ENCODE measurements at places on chromosomes 5 and 9. TPM values are rescaled to one million over a fixed set of nuclear protein-coding genes. Genes with fewer than 3 reads are reported as not detected.

TPPP gene
- under 0.01 TPM for total RNA-seq

MUSK gene
- not detected for total RNA-seq

NR2F1 gene
- 68.3 TPM for total RNA-seq

DND1 gene
- not detected for total RNA-seq

TAS2R1 gene
- total RNA-seq, result 0.32 TPM

PCDHGB5 gene
- 25.0 TPM for total RNA-seq

LCN1 gene
- not detected for total RNA-seq

HMHB1 gene
- not detected for total RNA-seq

PCA3 gene
- not detected for total RNA-seq

DBH gene
- total RNA-seq, result not detected

TAF11L10 gene
- not detected for total RNA-seq

LCN15 gene
- total RNA-seq, result not detected

TXNDC8 gene
- total RNA-seq, result not detected

TYRP1 gene
- total RNA-seq, result 0.43 TPM

ANKRD31 gene
- under 0.01 TPM for total RNA-seq

GAPVD1 gene
- 72.8 TPM for total RNA-seq

COL5A1 gene
- total RNA-seq, result 295 TPM

GPRIN1 gene
- 3.5 TPM for total RNA-seq

HRH2 gene
- not detected for total RNA-seq

SPARC gene
- 2,230 TPM for total RNA-seq

LRRC19 gene
- not detected for total RNA-seq

AJM1 gene
- 1.3 TPM for total RNA-seq

SHOC1 gene
- total RNA-seq, result under 0.01 TPM

BTNL8 gene
- not detected for total RNA-seq

PDE6A gene
- not detected for total RNA-seq

COL27A1 gene
- total RNA-seq, result 23.3 TPM

CDH9 gene
- not detected for total RNA-seq

FBP1 gene
- total RNA-seq, result not detected

NR5A1 gene
- not detected for total RNA-seq
